ENCODE measurements at places on chromosomes 4 and X.
A peak's percentile ranks its signal among the peaks of the same experiment; 100 is the strongest.

DNA sequence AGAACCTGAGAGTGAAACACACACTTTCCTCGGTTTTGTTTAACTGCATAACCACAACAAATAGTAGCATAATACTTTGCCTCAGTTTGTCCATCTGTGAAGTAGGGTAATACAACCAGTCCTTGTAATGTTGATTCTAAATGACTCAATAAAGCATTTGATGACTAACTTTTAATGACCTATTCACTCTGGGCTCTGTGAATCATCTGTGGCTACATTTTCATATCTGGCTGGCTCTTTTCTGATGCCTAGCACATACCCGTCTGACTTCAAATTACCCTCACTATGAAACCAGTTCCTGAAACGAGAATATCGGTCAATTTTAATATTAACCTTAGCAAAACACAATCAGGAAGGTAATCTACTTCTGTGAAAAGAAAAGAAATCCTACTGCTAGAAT lies 151.0 kb downstream of the SH2D1A start:
- no peak for DNase-seq

- DNase-seq, result no peak
These were observed 1.2 kb upstream of the GATA1 start for GRCh38 chrX:48785186-48785539.

DNA sequence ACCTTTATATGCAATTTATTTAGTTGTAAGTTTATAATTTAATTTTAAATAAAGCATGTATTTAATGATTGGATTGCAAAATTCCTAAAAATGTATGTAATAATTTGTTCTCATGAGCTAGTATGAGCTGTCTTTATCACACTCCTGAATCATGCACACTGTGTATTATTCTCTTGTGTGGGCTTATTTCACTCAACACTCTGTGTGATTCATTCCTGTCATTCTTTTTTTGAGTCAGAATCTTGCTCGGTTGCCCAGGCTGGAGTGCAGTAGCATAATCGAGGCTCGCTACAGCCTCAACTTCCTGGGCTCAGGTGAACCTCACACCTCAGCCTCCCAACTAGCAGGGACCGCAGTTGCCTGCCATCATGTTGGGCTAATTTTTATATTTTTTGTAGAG lies 123.1 kb upstream of the SLC34A2 start:
- no peak for DNase-seq

DNA sequence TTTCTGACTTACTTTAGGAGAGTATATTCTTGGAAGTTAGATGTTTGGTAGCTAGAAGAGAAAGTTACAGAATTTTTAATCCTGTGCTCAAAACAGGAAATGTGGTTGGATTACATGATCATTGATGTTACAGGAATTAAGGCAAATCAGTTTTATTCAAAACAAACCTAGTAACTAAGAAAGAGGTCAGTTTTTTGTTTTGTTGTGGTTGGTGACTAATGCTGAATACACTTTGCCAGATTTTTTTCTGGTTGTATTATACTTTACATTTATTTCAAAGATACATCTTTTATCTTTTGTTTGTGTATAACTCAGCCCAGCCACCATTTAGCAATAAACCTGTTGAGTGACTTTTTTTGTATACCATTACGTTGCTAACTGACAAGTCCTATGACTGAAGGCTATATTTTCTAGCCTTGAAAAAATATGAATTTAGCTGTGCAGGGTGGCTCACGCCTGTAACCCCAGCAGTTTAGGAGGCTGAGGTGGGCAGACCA lies 116.7 kb downstream of the KLHL8 start:
- DNase-seq, result no peak

DNA sequence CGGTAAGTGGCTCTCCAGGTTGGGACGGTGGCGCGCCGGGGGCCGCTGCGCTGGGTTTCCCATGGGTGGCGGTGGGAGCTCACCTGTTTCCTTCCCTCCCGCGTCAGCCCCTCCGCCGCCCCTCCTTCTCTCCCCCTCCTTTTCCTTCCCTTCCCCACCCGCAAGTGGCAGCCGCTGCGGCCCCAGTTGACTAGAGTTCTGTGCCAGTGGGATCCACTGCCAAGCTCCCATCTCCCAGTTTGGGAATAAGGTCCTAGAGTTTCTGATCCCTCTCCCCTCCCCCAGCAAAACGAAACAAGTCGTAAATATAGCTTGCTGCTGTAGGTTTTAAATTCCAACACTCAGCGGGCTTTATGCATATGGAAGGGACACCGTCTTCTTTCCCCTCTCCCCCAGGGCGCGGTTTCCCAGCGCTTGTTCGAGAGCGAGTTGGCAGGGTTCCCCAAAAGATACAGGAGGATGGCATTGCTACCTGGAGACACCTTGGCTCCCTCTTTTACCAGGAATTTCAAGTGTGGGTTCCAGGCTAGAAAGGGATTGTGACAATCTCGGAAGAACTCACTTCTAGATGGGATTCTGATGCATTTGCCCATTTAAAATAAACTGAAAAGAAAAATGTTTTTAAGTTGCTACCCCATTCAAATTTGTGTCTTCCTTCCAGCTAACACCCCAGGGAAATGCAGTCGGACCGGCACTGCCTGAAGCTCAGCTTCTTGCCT lies 1.2 kb downstream of the TLL1 start:
- DNase-seq, result no peak

- no peak for DNase-seq
These were observed 107.8 kb downstream of the EFNB1 start for GRCh38 chrX:68936608-68937007.

DNA sequence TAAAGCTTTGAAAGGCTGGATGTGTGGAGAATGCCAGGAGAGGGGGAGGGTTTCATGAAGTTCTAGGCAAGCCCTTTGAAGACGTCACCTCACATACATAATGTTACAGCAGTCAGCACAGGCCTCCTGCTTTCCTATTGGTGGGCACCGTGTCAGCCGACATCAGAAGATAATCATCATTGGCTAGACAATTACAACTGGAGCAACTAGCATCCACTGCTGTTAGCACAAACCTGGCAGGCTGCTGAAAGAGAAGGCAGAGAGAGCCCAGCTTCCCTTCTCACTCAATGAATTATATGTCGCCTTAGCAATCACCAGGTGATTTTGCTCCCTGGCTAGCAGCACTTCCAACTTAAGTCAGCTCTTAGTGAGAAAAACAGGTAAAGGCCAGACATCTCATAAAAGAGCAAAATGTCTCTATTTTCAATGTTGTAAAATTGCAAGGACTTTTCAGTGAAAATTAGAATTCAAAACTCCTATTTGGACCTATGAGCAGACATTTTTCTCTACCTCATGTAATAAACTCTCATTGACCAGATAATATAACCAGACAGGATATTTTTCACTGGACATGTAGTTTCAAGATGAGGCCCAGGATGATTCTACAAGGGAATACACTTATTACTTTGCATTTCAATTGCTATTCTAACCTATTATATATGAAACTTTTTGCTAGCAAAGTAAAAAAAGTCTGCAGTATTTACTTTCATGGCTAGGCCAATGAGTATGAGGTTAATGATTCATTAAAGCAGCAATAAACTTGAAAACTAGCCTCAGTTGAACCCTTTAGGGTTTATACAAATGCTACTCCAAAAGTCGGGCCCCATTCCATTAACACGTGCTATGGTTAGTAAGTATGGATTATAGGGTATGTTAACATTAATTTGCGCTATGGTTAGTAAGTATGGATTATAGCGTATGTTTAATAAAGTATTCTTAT lies 4.3 kb downstream of the ELOVL6 start:
- peak; percentile 71 for DNase-seq

- no peak for DNase-seq
These were observed 18.5 kb downstream of the ETNPPL start for GRCh38 chr4:108744307-108744706.

GRCh38 chrX:110402091-110402849 lies 43.6 kb downstream of the RTL9 start:
- no peak for DNase-seq

GRCh38 chr4:26687728-26688127 lies 103.8 kb downstream of the TBC1D19 start:
- DNase-seq, result no peak

- no peak for DNase-seq
These were observed 57.6 kb downstream of the SH3KBP1 start for GRCh38 chrX:19829814-19830213.

- no peak for DNase-seq
These were observed 6.0 kb downstream of the RPA4 start for GRCh38 chrX:96889726-96890125.

GRCh38 chrX:25968920-25969319 lies 169.2 kb upstream of the MAGEB18 start:
- DNase-seq, result no peak

GRCh38 chr4:163591614-163592020 lies 97.1 kb downstream of the TMA16 start:
- no peak for DNase-seq

DNA sequence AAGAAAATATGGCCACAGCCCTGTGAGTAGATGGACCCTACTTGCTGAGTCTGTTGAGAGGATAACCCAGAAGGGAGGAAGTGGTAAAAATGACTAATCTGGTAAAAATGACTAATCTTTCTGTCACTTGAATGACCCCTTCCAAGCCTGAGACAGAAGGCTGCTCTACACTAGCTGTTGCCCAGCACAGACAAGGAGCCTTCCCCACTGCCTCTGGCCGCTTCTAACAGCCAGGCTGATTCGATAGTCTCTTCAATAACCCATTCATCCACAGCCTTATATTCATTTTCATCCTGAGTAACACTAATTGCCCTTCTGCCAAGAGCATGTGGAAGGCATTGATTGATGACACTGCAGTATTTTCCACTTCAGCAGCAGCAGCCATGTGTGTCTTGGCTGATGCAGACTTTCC lies 18.4 kb downstream of the MAGEB17 start:
- no peak for DNase-seq

- DNase-seq, result no peak
These were observed 5.4 kb upstream of the LRAT start for GRCh38 chr4:154738426-154738825.

DNA sequence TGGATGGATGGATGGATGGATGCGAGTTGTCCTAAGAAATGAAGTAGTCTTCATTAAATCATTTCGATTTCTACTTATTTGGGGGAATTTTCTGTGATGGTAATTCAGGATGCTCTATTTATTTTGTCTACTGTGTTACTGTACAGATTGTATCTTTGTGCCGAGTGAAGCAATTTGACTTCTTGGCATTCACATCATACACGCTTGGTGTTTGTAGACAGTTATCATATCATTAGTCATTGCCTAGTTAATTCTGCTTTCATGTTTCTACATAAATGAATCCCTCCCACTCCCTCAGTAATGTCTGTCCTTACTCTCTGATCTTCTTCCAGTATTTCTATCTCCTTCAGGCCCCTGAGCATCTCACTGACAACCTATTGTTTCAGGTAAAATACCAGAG lies 64.0 kb downstream of the RASGEF1B start:
- no peak for DNase-seq

- no peak for DNase-seq
These were observed 84.6 kb downstream of the THOC2 start for GRCh38 chrX:123648028-123648810.

GRCh38 chr4:74362347-74362746 lies 2.6 kb upstream of the EREG start:
- DNase-seq, result no peak

DNA sequence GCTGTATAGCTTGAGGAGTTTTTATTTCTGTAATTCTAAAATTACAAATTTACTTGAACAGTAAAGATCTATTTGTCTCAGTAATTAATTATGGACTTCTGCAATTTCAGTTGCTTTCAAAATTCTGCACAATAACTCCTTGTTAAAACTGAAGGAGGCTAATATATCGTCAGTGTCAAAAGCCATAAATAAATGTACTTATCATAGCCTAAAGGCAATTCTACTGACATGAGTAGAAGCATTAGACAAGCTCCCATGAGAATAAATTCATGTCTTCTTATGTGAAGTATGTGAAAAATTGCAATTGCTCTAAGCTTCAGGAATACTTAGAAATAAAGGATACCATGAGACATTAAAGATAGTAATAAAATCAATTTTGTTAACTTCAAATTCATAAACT lies 381.2 kb upstream of the PCDH10 start:
- no peak for DNase-seq

- DNase-seq, result no peak
These were observed 308.5 kb downstream of the EVC2 start for GRCh38 chr4:5399790-5400421.

GRCh38 chrX:83469551-83469950 lies 38.5 kb upstream of the POU3F4 start:
- no peak for DNase-seq

- DNase-seq, result no peak
These were observed 169.7 kb upstream of the SH3RF1 start for GRCh38 chr4:169440446-169440845.

DNA sequence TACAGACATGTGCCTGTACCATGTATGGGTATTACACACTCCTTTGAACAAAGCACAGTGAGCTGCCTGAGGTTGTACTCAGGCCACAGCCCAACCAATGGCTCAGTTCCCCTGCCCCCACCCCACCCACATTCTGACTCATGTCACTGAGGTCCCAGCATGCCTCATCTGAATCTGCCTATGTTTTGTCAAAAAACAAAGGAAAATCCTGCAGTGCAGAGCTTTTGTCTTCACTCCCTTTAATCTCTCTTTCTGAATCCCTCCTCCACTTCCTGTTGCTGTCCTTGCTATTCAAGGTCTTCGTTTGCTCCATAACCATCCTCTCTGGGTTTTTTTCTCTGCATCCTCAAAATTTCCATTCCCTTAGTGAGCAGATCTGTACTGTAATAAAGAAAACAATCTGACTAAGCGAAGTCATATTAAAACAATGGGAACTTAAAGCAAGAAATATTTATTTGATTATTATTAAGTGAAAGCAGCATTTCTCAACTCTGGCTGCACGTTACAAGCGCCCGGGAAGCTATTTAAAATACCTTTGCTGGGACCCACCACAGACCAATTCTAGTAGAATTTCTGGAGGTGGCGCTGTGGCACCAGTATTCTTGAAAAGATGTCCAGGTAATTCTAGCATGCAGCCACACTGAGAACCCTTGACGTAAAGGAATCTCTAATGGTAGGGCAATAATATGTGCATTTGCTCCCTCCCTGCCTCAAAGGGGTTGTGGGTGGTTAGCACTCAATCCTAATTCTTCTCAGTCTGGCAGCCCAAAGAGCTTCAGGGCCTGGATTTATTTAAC lies 8.7 kb downstream of the GUCY2F start:
- no peak for DNase-seq
